ENCODE measurements at places on chromosomes 11 and 22.

DNA sequence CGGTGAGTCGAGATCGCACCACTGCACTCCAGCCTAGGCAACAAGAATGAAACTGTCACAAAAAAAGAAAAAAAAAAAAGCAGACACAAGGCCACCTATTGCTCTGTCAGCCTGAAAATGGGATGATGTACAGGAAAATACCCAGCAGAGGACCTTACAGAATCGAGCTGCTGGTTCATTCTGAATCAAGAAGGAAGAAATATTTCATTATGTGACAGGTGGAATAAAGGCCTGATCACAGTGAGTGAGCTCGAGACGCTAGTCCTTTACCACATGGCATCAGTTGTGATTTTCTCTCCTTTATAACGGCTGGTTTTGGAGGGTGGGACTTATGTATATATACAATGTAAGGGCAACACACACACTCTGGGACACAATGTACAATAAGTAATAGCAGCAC is 340.0 kb downstream of the LARGE1 start:
- no peak for DNase-seq

DNA sequence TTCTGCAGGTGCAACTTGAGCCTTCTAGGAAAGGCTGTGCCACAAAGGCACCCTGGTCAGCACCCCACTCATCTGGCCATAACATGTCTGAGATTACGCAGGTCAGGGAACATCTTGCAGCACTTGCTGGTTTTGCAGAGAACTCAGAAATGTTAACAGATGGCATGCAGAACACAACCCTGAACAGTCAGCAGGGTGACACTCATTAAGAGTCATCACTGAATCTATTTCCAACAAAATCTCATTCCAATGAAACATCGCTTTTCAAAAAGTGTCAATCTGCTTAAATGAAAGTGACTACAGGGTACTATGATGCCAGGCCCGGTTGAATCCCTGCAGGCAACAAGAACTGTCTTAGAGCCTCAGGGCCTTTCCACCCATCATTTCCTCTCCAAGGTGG is 369.8 kb upstream of the CCDC90B start:
- DNase-seq, result no peak

DNA sequence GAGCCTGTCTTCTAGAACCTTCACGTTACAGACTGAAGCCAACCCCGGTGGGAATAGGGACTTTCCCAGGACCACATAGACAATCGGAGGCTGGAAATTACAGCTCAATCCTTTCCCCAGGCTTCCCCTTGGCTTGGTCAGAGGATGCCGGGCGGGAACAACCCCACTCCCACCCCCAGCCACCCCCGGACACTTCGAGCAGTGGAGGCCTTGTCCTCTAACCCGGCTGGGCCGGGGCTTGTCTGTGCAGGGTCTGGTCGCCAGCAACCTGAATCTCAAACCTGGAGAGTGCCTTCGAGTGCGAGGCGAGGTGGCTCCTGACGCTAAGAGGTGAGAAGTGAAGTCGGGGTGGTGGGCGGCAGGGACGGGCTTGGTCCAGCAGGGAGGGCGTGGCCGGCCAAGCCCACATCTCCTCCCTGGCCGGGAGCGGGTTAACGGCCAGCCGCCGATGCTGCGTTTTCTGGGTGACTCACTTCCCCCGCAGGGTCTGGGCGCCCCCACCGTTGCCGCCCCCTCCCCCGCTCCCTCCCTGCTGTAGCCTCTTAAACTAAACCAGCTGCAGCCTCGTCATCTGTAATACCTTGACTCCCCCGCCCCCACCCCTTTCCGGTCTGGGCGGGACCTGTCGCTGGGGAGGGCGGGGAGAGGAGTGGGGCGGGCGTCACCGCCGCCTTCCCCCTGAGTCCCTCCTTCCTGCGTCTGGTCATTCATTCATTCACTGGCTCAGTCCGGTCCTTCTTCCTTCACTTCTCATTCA is 1.5 kb downstream of the LGALS1 start:
- peak; percentile 26 for DNase-seq

- no peak for DNase-seq
Measured at GRCh38 chr11:57150454-57150917, 31.3 kb upstream of the LRRC55 start.

GRCh38 chr11:117462183-117462863 is 134.7 kb downstream of the CEP164 start:
- DNase-seq, result no peak

- DNase-seq, result no peak
Measured at GRCh38 chr22:20605328-20605727, 97.9 kb downstream of the MED15 start.

DNA sequence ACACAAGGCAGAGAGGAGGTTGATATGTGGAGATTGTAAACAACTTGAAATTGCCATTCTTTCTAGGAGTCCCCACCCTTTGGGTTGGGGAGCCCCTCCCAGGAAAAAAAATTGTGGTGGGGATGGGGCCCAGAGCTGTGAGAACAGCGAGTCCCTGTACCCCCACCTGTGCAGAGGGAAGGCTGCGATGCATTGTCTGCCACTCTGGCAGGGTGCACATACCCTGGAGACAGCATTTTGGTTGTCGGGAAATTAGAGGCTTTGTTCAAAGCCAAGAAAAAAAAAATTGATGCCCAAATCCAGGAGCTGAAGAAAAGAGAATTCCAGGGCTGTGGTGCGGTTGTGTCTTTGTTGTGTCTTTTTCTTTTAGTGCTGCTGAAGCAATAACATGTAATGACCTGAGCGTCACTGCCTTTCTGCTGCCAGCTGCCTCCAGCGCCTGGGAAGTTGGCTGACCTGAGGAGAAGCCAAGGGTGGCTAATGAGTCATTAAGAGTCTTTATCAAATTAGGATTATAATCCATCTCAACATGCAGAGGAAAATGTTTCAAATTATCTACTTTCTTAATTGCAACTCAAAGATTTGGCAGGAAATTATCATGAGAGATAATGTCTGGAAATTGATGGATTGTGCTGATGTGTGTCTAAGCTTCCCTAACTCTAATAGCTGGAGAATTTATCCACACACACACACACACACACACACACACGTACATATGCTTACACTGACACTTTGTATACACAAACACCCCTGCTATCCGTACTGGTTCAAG is 8.0 kb upstream of the PKNOX2 start:
- DNase-seq, result no peak

GRCh38 chr11:133824593-133824992 is 20.7 kb downstream of the SPATA19 start:
- DNase-seq, result no peak

DNA sequence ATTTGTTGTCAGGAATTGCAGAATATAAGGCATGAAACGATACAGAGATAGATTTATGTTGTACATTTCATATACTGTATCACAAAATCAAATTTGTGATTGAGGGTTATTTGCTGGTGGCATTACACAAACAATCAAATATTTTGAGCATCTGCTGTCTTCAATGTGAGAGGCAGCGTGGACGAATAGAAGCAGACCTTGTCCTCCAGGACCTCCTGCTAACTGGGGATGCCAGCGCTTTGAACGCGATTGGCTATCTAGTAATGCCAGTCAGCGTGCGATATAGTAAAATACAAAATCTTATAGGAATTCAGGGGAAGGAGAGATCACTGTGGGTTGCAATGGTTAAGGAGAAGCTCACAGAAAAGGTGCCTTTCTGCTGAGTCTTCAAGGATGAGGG is 631 bp upstream of the SNX19 start:
- DNase-seq, result no peak

GRCh38 chr11:33775832-33776470 is 1.6 kb upstream of the FBXO3 start:
- DNase-seq, result no peak

DNA sequence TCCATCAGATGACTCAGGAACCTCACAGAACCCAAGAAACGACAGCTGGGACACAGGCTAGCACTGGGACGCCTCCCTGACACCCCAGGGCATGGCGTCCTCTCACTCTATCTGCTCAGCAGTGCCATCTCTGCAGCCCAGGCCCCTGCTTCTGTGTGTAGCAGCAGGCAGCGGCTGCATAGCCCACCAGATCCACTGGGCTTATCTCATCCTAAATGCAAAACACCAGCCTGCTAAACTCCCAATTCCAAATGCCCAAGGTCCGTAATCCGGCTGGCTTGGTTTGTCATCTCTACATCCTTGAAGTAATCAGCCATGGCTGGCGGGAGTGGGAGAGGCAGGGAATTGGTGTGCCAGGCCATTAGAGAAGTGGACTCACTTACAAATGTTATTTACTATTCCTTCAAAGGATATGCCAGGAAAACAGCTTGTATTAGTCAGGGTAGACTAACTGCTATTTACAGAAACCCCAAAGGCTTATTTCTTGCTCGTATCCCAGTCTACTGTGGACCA is 30.7 kb downstream of the SPATA19 start:
- no peak for DNase-seq

DNA sequence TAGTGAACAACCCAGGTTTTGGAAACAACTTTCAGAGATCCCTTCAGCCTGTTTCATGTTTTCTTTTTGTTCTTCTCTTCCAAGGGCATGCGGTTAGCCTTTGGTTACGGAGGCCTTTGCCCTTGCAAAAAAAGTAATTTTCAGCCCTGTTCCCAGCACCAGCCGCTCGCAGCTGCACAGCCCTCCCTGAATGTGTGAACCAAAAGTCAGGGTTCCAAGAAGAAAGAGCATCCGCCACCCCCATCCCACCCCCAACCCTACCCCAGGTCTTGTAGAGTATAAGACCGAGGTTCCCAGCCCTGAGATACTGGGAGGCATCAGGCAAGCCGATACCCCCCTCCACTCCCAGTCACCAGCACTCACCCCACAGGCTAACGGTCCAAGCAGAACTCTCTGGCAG is 56.4 kb downstream of the IGLL1 start:
- no peak for DNase-seq

DNA sequence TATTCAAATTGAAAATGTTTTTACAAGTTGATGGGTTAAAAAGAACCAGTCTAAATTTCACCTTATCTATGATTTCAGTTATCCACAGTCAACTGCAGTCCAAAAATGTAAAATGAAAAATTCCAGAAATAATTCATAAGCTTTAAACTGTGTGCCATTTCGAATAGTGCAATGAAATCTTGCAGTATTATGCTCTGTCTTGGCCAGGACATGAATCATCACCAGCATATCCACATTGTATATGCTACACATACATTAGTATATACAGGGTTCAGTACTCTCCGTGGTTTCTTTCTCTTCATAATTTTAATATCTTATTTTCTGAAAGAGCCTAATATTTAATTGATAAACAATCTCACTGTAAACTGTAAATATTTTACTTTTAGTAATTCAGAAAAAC is 45.9 kb downstream of the ARHGAP32 start:
- no peak for DNase-seq

GRCh38 chr11:15569305-15570025 is 454.7 kb downstream of the INSC start:
- DNase-seq, result no peak

GRCh38 chr11:23192256-23192655 is 332.0 kb upstream of the CCDC179 start:
- no peak for DNase-seq

DNA sequence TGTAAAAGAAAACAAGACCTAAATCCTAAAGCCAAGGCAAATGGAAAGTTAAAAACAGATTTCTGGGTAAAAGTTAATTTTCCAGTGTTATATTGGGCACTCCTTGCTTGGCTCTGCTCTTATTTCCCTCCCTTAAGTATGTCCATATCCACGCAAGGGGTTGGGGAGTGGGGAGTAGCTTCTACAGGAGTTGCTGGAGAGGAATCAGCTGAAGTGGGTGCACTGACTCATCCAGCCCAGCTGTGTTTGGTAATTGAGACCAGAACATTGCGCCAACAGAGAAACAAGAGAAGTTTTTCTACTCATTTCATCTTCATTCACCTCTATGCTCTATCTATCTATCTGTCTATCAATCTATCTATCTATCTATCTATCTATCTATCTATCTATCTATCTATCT is 298.4 kb upstream of the PDGFD start:
- no peak for DNase-seq

Data from NCI-H774 (cell line).